Renal cortical epithelial cell (primary cell): ENCODE measurements at places on chromosomes 7 and 10.

DNA sequence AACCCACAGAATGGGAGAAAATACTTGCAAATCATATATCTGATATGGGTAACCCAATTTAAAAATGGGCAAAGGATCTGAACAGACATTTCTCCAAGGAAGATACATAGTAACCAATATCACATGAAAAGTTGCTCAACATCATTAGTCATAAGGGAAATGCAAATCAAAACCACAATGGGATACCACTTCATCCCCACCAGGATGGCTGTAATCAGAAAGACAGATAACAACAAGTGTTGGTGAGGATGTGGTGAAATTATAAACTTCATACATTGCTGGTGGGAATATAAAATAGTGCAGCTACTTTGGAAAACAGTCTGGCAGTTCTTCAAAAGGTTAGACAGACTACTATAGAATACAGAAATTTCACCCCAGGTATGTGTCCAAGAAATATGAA, 19.3 kb downstream of the AOC1 start:
- DNase-seq: no peak

DNA sequence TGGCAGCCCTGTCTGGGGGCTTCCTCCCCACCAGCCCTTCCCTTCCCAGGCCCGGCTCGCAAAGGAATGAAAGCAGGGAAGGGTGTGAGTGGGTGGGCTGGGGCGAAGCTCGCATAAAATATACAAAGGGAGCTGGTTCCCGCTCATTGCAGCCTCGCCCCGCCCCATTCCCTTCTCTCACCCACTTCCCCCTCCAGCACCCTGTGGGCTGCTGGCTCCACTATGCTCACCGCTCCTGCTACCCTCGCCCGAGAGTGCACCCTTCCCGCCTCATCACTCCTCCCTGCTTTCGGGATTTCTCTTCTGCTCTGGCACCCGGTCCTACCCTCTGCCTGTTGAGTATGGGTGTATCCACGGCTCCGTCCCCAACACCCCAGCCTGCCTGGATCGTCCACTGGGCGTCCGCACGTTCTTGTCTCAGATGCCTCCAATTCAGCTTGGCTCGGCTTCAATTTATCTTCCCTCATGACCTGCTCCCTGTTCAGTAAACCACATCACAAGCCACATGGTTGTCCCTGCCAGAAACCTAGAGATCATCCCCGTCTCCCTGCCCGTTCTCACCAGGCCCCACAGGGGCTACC, 14.4 kb upstream of the TTYH3 start:
- DNase-seq: no peak

DNA sequence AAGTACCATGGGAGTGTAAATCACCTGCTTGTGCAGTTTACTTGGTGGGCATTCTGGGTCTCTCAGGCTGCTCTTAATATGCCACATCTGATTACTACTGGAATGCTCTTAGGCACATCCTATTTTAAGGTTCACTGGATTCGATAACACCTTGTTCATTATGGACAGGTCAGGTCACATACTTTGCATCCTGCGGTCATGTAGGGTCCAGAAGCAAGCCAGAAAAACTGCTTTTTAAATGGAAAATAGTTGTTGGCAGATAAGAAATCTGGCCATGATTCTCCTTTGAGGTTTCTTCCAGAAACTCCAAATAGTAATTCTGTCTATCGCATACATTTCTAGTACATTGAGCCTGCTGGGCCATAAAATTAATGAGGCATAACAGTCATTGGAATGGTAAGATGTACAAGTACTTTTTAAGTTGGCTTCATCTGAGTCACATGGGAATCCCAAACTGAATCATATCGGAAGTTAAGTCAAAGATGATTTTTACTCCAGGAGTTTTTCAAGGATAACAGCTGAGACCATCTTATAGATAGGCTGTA, 371.9 kb downstream of the LRRTM3 start:
- DNase-seq: peak; percentile 75

DNA sequence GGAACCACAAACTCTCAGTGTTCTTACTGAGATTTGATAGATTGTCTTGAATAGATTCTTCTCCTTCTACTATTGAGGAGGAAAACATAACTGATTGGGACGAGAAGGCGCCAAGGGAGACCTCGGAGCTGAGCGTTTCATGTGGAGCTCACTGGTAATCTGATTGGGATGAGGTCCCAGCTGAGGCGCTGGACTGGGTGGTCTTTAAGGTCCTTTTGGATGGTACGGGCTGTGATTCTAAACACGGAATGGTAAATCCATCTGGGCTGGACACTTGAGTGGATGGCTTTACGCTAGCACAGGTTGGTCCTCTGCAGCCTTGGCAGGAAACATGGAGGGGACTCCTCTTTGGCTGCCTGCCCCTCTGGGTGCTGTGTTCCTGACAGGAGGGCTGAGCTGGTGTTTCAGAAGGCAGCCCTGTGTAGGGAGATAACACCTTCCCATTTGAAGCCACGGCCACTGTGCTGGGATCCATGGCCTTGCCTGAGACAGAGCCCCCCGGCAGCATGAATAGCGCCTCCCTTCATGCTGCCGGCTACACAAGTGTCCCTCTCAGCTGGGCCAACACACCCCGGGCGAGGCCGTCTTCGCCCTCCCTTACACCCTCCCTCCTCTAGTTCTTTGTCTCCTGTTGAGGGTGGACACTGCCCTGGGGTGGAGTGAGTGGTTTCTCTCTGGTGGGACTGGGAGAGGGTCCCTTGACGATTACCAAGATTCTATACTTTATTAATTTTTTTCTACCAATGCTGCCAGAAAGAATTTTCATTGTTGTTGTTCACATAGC, 203.2 kb upstream of the SHH start:
- no peak for DNase-seq

- DNase-seq: no peak
Observed at GRCh38 chr7:49564379-49564714, 209.1 kb upstream of the VWC2 start.

GRCh38 chr10:95644901-95645300, 11.6 kb downstream of the ALDH18A1 start:
- no peak for DNase-seq

DNA sequence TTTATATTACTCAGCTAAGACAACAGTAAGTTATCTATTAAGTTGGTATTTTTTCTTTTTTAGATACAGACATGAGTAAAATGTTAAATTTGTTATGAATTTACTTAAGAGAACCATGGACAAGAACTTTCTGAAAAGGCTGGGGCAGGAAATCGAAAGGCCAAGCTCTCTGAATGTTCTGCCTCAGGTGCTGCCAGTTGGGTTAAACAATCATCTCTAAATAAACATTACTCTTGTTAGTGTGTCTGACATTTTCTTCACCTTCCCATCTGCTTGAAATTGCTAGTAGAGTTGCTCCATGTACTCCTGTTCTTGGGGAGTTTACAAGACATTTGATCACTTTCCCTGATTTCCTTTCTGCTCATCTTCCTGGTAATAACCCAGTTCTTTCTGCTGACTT, 87.5 kb downstream of the ANKRD7 start:
- peak; percentile 73 for DNase-seq

GRCh38 chr7:136492366-136492765, 376.1 kb upstream of the CHRM2 start:
- no peak for DNase-seq
